Stimulated activated CD8-positive, alpha-beta memory T cell treated with anti-CD3 and anti-CD28 coated beads, Interleukin-7, amount 100 ng/mL, for 48 hours (primary cell): ENCODE measurements at places on chromosomes 5 and 9.

- peak; percentile 39 for DNase-seq
These were observed 51.9 kb upstream of the PIP5K1B start for GRCh38 chr9:68653141-68653595.

DNA sequence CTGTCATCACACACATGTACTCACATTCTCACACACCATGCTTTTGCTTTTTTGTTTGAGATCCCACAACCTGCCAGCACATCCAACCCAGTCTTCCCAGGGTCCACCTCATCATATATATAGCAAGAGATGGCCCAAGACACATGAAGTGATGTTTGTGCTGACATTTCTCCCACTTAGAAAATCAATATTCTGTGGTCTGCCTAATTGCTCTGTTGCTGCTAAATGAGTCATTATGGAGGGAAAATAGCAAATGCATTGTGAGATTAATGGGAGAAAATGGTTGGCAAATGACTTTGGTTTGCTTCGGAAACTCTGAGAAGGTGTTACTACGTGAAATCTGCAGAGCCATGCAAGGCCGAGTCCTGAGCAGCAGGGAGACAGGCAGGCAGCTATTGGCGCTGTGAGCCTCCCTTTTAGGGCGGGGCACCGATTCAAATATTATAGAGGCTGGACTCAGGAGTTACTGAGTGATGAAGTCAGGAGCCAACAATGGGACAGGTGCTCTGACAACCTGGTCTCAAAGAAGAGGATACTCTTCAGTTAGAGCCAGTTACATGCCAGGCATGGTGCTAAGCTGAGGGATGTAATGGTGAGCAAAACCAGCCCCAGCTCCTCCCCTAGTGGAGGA, 62.8 kb downstream of the DAB2IP start:
- no peak for DNase-seq

GRCh38 chr9:130139251-130139650, 33.0 kb upstream of the NCS1 start:
- no peak for DNase-seq

GRCh38 chr5:132462856-132463745, 27.5 kb downstream of the IRF1 start:
- no peak for DNase-seq

DNA sequence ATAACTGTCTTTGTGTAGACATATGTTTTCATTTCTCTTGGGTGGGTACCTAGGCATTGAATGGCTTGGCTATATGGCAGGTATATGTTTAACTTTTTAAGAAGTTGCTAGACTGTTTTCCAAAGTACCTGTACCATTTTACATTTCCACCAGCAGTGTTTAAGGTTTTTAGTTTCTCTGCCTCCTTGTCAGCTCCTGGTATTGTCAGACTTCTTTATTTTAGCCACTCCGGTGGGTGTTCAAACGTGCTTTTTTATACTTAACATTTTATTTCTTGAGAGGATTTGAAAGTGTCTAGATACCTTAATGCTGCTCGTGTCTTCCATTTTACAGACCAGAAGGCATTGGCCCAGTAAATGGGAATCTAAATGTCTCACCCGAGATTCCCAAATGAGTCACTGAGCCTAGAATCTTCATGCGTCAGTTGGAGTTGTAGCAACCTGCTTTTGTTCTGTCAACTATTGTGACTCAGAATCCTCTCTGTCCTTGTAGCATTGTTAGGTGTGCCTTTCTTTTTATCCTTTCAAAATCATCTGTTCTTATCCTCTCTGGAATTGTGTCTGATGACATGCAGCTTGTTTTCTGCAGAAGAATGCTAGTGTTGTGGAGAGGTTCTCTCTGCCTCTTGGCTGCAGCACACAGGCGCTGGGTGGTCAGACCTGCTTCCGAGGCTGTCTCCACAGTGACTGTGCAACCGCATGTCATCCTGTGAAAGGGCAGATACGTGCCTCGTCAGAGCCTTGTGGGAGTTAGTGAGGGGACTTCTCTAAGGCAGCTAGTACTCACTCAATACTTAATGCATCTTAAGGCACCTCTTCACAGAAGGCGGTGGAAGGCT, 291.8 kb downstream of the AOPEP start:
- no peak for DNase-seq

DNA sequence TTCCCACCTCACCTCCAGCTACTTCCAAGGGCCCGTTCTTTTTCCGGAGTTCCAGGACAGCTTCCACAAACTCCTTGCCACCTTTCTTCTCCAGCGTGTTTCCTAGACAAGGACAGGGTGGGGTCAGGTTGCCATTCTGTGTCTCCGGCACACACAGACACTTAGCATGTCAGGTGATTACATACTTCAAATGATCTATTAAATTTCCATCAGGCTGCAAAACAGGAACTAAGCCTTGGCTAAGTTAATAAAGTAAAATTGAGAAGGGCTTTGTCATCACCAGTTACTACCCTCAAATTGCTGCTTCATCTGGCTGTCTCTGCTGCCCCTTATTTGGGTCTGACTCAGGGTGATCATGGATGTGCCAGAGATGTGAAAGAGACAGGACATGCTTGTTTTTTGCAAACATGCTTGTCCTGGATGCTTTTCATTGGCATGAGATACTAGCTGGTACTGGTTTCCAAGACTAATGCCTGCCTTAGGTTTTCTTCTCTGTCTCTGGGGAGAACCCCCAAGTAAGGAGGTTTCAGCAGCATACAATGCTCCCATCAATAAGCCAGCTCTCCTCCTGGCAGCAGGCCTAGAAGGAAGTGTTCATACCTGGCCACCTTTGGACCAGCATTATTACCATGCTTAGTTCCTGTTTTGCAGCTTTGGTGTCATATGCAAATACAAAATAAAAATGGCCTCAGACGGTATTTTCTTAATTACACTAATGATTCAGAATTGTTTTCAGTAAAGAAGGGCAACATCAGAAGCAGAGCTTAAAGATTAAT, 52.9 kb downstream of the MACROH2A1 start:
- no peak for DNase-seq

- no peak for DNase-seq
These were observed 131.5 kb downstream of the ARHGAP26 start for GRCh38 chr5:142901476-142902185.

DNA sequence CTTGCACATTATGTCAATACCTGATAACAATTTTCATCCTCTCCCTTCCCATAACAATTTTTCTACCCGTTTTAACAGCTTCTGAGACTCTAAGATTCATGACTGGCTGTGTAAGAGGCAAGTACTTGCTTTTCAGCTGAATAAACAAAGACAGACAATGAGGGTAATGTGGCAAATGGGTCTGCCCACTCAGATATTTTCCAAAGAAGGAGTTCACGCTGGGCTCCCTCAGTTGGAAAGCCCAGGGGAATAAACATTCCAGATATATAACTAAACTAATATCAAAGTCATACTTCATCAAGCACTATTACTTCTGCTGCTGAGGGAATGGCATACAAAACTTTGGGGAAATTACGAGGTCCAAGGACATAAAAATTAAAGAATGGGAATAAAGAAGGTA, 24.4 kb downstream of the MEGF9 start:
- no peak for DNase-seq

DNA sequence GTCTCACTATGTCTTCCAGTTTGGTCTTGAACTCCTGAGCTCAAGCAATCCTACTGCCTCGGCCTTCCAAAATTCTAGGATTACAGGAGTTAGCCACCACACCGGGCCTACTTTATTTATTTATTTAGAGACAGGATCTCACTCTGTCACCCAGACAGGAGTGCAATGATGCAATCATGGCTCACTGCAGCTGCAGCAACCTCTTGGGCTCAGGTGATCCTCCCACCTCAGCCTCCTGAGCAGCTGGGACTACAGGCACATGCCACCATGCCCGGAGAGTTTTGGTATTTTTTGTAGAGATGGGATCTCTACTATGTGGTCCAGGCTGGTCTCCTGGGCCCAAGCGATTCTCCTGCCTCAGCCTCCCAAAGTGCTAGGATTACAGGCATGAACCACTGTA, 32.8 kb downstream of the PHAX start:
- DNase-seq, result no peak

DNA sequence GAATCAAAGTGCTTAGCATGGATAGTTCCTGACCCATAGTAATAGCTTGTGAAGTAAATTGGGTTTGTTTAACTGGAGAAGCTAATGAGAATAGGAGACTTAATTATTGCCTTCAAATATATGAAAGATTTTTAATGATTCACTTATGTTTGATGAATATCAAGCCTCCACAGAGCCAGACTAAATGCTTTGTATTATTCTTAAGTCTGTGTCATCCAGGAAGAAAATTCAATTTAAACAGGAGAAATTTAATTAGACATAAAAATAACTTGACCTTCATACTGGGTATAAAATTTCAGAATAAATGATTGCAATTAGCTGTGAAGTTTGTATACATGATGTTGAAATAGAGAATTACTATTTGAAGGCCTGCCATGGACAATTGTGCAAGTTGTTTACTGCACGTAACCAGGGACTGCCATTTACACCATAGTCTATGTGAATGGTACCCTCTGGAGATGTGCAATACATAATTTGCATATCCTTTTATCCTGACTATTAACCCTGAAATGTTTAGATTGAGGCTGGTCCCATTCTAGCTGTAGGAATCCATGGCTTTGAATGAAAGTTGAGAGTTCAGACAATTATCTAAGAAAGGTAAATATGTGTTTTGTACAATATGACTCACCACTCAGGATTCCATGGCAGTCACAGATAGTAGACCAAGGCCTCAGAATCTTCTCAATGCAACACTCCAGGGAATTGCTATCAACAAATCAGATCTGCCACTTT, 133.5 kb upstream of the IL12B start:
- no peak for DNase-seq

DNA sequence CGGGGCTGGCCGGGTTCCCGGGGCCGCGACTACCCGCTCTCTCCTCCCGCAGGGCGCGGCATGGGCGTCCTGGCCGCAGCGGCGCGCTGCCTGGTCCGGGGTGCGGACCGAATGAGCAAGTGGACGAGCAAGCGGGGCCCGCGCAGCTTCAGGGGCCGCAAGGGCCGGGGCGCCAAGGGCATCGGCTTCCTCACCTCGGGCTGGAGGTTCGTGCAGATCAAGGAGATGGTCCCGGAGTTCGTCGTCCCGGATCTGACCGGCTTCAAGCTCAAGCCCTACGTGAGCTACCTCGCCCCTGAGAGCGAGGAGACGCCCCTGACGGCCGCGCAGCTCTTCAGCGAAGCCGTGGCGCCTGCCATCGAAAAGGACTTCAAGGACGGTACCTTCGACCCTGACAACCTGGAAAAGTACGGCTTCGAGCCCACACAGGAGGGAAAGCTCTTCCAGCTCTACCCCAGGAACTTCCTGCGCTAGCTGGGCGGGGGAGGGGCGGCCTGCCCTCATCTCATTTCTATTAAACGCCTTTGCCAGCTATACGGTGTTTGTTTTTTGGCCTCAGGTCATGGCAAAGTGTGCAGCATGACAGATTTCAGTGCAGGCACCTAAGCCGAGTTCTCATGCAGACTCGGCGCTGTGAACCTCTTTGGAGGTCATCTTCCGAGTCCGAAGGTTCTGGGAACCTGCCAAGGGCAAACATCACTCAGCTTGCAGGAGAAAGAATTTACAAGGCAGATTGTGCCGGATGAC, 516 bp downstream of the MRPL41 start:
- no peak for DNase-seq

DNA sequence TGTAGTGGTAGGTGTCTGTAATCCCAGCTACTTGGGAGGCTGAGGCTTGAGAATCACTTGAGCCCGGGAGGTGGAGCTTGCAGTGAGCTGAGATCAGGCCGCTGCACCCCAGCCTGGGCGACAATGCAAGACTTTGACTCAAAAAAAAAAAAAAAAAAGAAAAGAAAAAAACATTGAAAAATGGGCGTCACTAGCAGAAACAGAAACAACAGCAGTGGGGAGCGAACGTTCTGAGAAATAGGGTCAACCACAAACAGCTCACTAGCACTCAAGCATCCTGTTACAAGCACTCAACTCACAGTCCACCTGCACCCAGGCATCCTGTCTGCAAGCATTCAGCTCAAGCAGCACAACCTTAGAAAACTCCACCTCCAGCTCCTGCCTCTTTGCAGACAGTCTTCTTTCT, 17.2 kb downstream of the TRIM14 start:
- peak; percentile 25 for DNase-seq

DNA sequence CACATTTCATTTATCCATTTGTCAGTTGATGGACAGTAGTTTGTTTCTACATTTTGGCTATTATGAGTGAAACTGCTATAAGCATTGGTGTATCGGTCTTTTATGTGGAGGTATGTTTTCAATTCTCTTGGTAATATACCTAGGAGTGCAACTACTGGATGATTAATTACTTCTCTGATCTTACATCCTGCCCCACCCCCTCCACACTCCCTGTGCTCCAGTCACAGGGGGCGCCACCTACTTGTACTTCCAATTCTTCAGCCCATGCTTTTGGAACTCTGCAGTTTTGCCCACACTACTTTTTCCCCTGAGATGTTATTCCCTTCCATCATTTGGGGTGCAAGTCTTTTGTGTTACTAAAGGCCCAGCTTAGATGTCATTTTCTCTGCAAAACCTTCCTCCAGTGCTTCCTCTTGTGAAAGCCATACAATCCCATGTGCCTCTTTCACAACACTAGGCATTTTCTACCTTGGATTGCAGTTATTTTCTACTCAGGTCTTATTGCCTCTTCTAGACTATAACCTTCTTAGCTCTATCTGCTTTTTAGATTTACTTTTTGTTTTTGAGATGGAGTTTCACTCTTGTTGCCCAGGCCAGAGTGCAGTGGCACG, 42.1 kb downstream of the SEC61B start:
- no peak for DNase-seq

DNA sequence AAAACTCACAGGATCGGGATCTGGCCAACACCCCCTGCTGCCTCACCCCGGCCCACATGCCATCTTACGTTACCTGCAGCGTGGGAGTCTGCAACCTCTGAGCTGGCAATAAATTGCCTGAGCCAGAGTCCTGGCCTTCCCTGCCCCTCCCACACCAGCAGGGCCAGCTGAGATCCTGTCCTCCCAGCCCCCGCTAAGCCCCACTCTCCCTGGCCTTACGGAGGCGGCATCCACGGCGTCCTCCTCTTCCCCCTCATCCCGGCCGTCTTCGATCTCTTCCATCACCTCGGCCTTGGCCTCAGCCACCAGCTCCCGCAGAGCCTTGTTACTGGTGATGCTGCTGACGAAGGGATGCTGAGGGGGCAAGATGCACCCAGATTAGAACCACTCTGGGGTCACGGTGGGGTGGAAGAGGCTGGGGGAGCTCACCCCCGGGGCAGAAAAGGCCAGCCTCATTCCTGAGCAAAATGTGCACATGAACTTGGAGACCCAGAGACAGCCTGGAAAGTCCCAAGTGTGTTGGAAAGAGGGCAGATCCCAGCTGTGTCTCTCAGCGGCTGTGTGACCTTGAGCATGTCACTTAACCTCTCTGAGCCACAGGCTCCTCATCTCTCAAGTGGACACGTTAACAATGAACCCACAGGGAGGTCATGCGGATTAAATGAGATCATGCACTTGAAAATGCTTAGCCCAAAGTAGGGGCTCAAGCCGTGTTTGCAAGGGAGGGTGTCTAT, 89.9 kb upstream of the FBXW11 start:
- no peak for DNase-seq

DNA sequence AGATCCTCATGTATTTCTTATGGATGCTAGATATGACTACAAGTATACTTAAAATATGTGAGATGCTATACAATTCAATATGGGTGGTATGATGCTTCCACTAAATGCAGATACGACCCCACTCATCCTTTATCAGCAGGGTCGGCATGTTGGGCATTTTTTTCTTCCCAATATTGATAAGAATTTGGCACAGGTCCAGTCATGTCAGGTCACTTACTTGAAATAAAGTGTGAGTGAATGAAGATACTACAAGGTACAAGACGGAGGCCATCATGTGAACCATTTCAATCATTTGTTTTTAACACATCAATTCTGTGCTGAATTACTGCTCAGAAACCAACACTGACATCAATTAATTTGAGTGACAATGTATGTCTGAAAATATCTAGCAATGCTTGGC, 146.9 kb upstream of the GNA14 start:
- DNase-seq, result no peak
